SW 1271 (cell line): ENCODE measurements at places on chromosomes 2 and 18.
A peak's percentile ranks its signal among the peaks of the same experiment; 100 is the strongest.

GRCh38 chr18:55637204-55637603, 49.2 kb upstream of the TCF4 start:
- no peak for DNase-seq

DNA sequence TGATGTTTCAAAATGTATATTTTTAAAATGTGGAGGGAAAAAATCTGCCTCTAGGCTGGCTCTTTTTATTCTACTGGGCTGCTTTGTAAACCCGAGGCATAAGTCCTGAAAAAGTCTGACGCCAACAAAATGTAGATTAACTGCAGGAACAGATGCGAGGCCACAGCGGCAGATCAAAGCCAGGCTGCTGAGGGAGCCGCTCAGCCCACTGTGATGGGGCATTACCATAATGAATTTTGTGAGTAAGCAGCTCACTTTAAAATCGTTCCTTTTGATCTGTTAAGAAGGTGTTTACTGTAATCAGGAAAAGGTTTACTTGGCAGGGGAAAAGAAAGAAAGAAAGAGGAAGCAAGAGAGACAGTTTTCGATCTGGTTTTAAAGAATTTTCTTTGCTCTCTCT, 269.0 kb downstream of the ICOS start:
- DNase-seq, result no peak

- no peak for DNase-seq
Observed at GRCh38 chr2:14072338-14072737, 560.2 kb upstream of the LRATD1 start.

GRCh38 chr2:60079562-60079961, 473.9 kb downstream of the BCL11A start:
- DNase-seq, result no peak

DNA sequence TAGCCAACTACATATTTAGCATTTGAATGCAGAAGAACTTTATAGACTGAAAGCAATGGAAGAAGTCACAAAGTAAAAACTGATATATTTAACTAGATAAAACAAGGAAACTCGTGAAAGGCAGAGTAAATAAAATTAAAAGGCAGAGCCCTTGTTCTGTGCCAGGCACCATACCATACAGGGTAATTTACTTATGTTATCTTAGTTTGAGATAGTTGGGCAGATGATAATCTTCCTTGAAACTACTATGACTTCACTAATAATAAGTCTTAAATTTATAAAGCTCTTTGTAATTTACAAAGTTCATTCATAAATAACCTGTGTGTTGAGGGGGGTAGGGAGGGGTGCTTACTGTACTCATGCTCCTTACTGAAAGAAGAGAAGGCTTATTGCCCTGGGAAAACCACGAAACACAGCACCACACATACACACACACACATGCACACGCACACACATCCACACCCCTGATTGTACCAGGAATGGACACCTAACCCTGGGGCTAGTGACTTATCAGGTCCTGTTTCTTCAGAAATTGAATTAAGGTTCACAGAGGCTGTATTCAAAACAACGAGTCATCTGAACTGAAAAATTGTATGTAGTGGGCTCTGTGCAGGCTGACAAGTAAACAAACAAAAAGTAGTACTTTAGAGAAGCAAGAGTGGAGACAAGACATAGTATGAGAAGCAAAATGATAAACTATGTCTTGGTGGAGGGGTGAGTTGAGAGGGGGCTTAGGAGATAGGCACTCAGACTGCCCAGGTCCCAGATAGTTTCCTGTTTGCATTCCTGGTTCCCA, 38.1 kb downstream of the AGFG1 start:
- DNase-seq, result no peak

GRCh38 chr2:25561136-25561850, 112.1 kb downstream of the DTNB start:
- no peak for DNase-seq

- DNase-seq, result no peak
Observed at GRCh38 chr2:181421131-181421458, 36.1 kb upstream of the ITGA4 start.

- DNase-seq, result no peak
Observed at GRCh38 chr18:35117951-35118411, 76.8 kb downstream of the MAPRE2 start.

DNA sequence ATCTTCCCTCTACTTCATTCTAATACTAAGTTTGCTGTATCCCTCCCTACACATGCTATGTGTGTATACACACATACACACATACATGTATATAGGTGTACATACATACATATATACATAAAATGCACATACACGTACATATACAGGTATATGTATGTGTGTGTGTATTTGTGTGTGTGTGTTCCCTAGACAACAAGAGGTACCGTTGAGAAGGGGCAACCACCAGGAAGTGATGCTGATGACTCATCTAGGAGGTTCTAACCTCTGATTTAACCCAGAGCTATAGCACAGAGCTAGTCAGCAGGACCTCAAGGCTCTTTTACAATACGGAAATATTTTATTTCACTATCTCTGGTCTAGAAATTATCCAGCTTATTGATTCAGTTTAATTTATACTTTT, 139.2 kb downstream of the LAMA3 start:
- peak; percentile 57 for DNase-seq

DNA sequence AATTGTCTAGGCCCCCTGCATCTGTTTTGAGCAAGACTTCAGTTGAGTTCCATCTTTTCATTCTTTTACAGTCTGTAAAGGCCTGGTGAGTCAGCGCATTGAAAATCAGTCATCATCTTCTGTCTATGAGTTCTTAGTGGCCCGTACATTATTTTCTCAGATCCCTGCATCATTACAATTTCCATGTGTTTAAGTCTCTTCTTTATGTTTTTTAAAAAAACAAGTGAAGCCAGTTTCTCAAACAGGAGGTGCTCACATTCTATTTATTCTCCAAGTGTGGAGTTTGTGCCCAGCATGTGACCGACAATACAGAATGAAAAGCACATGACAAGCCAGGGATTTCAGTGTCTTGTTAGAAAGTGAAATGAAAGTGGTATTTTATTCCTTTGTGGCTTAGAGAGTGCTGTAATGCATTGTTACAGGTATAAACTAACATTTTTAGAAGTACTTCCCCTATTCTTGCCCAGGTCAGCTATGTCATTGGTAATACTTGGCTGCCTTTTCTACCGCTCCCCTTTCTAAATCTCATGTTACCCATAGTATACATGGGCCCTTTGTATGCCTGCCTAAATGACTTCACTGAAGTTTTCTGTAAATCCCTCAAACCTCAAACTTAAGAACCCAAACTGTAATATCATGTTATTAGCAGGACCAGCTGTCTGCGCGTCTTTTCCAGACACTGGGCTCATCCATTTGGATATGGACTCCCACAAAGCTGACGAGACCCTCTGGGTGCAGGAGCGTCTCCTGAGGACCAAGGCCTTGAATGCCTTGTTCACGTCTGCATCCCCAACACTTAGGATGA, 67.6 kb downstream of the FEZ2 start:
- no peak for DNase-seq

DNA sequence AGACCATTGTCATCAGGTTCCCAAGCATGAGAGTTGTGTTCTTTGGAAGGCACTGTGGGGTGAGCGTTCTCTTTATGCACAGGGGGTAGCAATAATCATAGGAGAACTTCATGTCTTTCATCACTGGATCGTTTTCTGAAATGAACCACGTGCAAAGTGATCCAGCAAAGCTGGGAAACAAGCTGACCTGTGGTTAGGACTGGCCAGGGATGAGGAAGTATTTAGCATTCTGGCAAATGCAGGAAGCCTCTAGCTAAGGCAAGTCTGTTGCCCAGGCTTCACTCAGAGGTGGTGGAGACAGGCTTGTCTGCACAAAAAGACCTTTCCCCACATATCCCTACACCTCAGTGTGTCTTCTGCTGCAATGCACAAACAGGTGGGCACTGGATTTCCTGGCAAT, 58.6 kb downstream of the MMADHC start:
- no peak for DNase-seq

DNA sequence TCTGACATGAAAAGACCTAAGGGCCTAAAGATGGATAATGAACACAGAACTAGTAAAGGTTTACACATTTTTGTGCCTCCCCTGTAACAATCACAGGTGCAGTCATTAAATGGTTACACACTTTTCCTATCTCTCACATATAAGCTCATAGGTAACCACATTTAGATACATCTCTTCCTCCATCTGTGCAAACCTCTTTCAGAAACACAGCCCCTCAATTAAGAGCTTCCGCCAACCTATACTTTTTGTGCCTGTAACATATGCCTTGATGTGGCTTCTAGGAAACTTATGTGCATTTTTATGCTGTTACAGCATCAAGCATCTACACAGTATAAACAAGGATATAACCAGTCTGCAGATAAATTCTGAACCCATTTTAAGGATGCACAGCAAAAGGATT, 643.3 kb downstream of the BCL11A start:
- DNase-seq, result no peak

DNA sequence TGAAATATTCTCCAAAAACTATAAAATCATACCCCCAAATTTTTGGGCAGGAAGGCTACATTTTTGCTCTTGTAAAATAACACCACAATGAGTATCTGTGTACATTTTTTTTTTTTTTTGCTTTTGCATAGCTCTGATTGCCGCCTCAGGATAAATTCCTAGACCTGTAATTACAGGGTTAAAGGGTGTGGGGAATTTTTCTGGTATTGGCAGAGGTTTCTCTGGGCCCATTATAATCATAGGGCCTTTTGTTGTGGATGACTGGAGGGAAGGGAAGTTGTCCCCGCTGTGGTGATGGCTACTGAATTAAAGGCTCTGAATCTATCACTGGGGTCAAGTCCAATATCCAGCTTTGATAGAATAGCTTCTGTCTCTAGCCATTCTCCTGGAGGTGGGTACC, 26.6 kb downstream of the CCDC195 start:
- no peak for DNase-seq

DNA sequence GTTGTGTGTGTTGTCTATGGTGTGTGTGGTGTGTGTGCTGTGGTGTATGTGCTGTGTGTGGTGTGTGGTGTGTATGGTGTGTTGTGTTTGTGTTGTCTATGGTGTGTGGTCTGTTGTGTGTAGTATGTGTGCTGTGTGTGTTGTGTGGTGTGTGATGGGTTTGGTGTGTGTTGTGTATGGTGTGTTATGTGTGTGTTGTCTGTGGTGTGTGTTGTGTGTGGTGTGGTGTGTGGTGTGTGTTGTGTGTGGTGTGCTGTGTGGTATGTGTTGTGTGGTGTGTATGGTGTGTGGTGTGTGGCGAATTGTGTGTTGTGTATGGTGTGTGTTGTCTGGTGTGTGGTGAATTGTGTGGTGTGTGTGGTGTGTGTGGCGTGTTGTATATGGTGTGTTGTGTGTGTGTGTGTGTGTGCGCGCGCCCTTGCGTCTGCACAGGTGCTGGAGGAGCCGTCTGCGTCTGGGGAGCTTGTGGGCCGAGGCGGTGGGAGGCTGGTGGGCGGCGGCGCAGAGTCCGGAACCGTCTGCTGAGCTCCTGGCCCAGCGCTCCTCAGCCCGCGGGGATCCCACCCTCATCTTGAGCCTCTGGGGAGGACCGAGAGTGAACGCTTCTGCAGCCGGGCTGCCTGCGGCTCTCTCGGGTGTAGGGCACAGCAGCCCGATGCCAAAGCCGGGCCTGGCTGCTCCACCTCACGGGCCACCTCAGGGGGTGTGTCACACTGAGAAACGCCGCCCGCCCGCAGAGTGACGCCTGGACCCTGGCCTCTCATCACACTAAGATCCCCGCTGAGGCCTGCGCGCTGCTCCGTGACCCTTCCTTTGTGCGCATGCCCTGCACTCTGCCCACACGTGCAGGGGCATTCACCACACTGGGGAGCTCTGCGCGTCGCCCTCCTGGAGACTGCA, 8.8 kb upstream of the ADI1 start:
- no peak for DNase-seq

DNA sequence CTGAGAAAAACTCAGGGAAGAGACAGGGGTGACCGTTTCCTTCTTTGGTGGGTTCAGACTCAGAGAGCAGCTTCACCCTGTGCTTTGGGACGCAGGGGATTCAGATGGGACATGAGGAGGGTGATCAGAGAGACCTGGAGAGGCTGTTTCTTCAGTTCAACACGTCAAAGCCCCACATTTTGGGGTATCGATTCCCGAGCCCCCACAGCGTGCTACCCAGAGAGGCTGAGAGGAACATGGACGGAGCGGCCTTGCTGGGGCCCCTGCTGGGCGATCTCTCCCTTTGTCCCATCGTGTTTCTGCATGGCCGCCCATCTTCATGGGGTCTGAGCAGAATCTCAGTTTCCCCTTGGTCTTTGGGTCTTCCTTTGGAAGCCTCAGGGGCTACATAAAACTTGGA, 38.2 kb upstream of the PXDN start:
- DNase-seq, result no peak

DNA sequence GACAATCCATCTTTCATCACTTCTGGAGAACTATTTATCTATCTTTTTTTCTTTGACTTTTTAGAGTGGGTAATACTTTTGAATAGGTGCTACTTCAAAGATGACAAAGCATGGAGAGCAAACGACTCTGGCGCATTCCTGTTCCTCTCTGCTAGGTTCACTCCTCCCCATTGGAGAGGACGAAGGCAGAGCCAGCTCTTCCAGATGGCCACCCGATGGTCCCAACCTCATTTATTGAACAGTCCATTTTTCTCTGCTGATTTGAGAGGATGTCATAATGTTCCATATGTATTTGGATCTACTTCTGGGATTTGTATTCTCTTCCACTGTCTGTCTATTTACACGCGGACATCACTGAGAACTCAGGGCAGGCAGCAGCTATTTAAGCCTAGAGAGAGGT, 284.3 kb upstream of the CXCR4 start:
- DNase-seq, result no peak

DNA sequence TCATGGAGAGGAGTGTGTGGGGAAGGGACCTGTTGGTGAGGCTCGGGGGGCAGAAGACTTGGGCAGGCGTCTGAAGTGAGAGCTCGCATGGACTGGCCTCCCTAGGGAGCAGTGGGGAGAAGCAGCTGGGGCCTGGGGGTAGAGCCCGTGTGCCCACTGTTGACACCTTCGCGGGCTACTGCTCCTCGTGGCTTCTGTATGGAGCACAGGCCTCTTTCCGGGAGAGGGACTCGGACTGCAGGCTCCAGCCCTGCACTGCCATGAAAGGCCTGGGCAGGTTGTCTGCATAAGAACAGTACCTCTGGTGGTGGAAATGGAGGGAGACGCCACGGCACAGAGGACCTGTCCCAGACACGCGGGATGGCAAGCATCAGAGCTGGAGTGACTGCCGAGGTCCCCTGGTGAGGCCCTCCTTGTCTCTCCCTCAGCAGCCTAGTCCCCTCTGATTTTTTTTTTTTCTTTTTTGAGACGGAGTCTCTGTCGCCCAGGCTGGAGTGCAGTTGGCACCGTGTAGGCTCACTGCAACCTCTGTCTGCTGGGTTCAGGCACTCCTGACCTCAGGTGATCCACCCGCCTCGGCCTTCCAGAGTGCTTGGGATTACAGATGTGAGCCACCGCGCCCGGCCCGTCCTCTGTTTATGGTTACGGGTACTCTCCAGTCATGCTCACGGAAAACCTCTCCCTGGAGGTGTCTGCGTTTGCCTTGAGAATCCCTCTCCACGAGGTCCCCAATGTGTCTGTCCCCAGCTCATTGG, 44.7 kb upstream of the PTMA start:
- DNase-seq, result no peak

- no peak for DNase-seq
Observed at GRCh38 chr2:224217962-224218347, 178.9 kb upstream of the SERPINE2 start.

DNA sequence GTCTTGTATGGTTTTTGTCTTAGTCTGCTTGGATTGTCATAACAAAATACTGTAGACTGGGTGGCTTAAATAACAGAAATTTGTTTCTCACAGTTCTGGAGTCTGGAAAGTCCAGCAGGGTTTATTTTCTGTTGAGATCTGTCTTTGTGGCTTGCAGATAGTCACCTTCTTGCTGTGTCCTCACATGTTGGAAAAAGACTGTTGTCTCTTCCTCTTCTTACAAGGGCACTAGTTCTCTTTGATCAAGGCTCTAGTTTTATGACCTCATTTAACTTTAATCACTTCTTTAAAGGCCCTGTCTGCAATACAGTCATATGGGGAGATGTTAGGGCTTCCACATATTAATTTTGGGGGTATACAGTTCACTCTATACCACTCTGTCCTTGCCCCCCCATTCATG, 56.5 kb downstream of the NBEAL1 start:
- DNase-seq, result no peak
